ENCODE measurements at places on chromosomes 3 and 15.

DNA sequence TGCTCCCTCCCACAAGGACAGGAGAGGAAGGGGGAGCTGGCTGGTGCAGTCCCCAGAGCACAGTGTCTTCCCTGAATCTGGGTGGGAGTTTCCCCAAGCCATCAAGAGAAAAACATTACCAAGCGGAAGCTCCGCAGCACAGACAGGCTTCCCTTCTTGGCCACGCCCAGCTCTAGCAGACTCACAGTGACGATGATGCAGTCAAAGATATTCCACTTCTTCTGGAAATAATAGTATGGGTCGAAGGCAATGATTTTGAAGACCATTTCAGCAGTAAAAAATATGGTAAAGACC, 76.7 kb downstream of the SCN10A start:
- no peak for DNase-seq

DNA sequence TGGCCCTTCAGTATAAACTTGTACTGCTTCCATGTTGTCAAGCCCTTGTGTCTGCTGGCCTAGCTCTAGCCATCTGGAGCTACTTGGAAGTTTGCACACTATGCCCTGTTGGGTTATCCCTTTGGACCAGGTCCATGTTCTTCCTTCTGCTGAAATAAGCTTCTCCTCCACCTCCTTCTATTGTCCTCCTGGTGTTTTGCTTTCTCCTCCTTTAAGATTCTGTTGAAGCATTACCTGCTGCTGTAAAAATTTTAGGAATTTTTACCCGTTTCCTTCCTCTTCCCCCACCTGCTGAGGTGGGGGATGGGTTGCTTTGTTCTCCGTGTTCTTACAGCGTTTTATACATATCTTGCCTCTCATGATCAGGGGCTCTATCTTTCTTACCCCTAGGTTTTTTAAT, 51.7 kb downstream of the SH3GL3 start:
- no peak for DNase-seq

GRCh38 chr3:27561576-27561975, 77.4 kb upstream of the SLC4A7 start:
- no peak for DNase-seq

GRCh38 chr3:28916713-28917499, 364.0 kb upstream of the RBMS3 start:
- DNase-seq = peak; percentile 21

- no peak for DNase-seq
Observed at GRCh38 chr3:179196098-179196497, 47.9 kb downstream of the PIK3CA start.

GRCh38 chr3:99874237-99875002, 56.8 kb downstream of the CMSS1 start:
- no peak for DNase-seq

DNA sequence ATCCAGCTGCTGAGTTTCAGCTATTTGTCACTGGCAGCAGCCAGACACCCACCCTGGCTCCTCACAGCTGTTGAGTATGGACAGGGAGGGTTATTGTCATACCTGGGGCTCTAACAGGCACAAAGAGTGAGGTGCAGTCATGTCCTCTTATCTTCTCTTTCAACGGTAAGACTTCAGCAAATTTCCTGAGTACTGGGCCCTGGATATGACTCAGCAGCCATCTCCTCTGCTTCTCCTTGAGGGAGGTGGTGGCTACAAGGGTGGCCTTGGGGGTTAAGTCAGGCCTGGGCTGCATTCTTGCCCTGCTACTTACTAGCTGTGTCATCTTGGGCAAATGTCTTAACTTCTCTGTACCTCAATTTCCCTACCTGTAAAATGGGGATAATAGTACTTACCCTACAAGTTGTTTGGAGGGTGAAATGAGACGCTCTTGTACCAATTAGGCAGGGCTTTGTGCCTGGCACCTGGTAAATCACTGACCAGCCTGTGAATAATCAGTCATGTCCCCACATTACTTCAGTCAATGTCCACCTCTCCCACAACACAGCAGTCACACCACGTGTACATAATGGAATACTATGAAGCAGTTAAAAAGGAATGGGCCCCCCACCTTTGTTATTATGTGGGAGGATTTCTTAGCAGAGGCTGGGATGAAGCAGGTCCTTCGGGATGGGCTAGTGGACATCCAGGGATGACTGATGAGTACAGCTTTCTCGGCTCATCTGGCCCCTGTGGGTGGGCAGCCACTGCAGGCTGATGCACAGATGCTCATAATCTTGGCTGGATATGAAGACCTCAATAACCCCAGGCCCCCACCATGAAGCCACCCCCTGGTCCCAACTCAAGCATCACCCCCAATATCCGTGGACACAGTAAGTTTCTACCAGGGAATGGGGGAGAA, 528.8 kb downstream of the SHQ1 start:
- no peak for DNase-seq

- DNase-seq = no peak
Observed at GRCh38 chr3:150365132-150365604, 42.9 kb upstream of the TSC22D2 start.

GRCh38 chr3:6989608-6990291, 128.8 kb downstream of the GRM7 start:
- DNase-seq = no peak
